ENCODE measurements at places on chromosomes 1 and 21.

DNA sequence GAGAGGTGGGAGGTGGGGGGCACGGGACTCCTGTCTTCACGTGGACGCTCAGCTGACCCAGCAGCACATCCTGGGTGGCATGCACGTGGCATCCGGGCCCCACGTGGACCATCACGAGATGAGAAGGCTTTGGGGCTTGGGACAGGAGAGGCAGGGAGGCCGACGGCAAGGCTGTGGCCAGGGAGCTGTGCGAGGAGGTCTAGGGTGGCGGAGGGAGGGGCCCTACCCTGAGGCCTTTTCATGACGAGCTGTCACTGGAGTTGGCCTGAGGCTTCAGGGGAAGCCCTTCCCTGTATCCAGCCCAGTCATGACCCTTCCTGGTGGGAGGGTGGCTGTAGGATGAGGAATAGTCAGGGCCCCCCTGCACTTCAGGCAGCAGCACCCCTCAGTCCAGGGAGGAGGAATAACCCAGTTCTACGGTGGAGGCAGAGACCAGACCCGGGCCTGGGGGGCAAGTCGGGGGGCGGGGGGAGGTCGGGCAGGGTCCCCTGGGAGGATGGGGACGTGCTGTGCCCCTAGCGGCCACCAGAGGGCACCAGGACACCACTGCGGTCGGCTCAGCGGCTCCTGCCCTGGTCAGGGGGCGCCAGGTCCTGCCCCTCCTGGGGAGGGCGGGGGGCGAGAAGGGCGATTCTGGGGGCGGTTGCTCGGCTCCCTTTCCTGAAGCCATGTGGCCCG, 2.0 kb upstream of the PERM1 start:
- peak; percentile 37 for DNase-seq

GRCh38 chr21:33800753-33801423, 114.7 kb downstream of the ATP5PO start:
- DNase-seq = no peak

- DNase-seq = no peak
Measured at GRCh38 chr1:18923756-18924211, 21.4 kb upstream of the ALDH4A1 start.

DNA sequence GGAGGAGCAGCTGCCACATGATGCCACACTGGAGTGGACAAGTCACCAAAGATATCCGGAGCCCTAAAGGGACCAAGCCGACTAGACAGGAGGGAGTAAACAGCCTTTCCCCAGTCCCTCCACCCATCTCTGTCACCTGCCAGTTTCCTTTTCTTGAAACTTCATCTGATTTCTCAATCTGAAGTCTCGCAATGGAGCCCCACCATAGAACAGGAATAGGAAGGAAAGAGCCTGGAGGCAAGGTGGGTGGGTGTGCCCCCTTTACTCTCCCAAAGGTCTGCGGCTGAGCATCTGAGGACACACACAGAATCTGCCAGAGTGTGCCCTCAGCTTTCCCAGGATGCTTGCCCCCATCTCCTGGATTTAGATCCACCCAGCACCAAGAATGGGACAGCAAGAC, at the start of gene FCGR3B:
Gene FCGR3B, minus strand, starts transcription at position 101 of the 400 bp plus-strand sequence. Its CDS starts 82 bp downstream, at position 19.
- DNase-seq = no peak

DNA sequence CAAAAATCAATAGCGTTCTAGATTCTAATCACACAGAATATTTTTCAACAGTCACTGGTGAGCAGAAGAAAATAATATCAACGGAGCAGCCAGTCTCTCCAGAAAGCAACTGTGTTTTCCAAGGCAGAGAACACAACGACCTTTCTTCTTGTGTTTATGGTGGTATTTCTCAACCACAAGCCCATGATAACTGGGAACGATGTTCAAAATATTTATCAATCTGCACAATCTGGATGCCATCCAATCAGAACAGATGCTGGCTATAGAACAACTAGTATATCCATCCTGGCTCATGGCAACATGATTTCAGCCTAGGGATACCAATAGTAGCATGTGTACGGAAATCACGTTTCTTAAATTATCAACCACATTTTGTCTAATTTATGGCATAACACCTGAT, 162.7 kb upstream of the RUNX1 start:
- no peak for DNase-seq

- DNase-seq = no peak
Measured at GRCh38 chr1:201427963-201428362, 6.4 kb upstream of the TNNI1 start.

DNA sequence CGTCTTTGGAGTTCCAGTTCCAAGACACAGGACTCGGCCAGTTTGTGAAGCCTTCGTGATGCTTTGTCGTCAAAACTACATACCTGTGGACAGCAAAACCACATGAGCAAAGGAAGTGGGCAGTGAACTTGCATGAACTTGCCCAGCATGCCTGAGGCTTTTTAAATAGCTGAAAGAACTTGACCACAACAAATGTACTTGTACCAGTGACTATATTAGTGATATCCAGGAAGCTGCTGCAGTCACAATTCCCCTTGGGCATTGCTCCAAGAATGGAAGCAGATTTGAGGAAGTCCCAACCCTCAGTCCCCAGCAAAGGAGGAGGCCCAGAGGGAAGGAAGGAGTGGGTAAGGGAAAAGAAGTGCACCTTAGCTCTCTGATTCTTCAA, 2.6 kb downstream of the FUCA1 start:
- no peak for DNase-seq

DNA sequence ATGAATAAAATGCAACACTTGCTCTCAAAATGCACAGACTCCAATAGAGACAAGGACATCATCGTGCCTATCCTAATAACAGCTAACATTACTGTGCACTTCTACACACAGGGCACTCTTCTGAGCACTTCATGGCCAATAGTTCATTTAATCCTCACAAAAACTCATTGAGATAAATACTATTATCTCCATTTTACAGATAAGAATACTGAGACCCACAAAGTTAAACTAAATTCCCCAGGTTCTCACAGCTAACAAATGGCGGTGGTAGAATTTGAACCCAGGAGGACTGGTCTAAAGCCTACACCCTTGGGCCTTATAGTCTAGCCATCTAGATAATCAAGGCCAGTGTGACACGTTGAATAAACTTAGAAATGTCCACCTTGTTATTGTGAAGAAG, 328.6 kb downstream of the RRAGC start:
- no peak for DNase-seq

- DNase-seq = no peak
Measured at GRCh38 chr1:77956464-77956863, 22.4 kb downstream of the FUBP1 start.

DNA sequence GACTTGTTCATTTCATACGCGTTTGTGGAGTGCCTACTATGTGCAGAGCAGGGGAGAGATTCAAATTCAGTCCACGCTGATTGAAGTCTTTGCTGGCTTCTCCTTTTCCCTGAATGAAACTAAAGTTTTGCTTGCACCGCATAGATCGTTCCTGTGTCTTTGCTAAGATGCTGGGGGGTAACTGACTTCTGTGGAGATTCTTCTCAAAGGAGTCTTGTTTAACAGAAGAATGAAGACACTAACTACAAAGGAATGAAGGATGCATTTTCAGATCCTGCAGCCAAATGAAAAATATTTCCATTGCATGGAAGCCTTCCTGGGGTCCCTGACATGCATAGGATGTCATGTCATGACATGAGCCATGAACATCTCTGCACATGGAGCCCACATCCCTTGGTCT, 26.9 kb upstream of the H6PD start:
- DNase-seq = no peak

GRCh38 chr21:17390569-17390968, 122.3 kb upstream of the CXADR start:
- DNase-seq = no peak

GRCh38 chr1:224726441-224727182, 110.5 kb downstream of the CNIH3 start:
- no peak for DNase-seq

DNA sequence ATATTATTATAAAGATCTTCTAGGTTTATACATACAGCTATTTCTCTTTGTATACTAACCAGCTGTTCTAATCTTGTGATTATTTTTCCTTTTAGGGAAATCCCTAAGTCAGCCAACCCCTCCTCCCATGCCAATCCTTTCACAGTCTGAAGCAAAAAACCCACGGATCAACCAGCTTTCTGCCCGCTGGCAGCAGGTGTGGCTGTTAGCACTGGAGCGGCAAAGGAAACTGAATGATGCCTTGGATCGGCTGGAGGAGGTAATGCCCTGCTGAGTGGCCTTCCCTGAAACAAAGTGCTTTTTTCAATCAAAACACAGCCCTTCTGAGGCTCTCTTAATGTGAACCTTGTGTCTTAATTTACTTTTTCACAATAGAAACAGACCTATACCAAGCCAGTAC, 32.4 kb upstream of the BMP8A start:
- no peak for DNase-seq

- DNase-seq = no peak
Measured at GRCh38 chr1:243253211-243253925, 1.7 kb downstream of the CEP170 start.

- no peak for DNase-seq
Measured at GRCh38 chr1:230754796-230755195, 7.6 kb downstream of the CAPN9 start.

- no peak for DNase-seq
Measured at GRCh38 chr1:3296326-3296725, 158.1 kb upstream of the ARHGEF16 start.

- no peak for DNase-seq
Measured at GRCh38 chr1:116906812-116907211, 2.9 kb upstream of the PTGFRN start.

GRCh38 chr1:2566101-2567045, 10.2 kb downstream of the TNFRSF14 start:
- DNase-seq = no peak

- no peak for DNase-seq
Measured at GRCh38 chr21:14383596-14384180, 742 bp upstream of the HSPA13 start.

DNA sequence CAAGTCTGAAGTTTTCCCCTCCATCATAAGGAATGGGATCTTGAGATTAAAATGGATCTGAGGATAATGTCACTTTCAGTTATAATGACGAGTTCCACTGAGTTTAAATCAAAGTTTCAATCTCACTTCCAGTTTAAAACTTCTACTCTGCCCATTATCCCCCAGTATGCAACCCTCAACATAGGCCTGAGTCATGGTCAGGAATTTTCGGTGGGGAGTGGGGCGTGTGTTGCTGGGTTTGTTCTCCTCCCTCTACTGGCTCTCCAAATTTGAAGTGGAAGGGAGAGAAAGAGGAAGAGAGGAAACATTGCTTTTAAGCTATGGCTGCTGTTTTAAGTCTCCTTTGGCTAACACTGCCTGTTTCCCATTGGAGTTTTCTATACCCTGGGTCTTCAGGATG, 152.9 kb downstream of the TM2D1 start:
- DNase-seq = no peak

DNA sequence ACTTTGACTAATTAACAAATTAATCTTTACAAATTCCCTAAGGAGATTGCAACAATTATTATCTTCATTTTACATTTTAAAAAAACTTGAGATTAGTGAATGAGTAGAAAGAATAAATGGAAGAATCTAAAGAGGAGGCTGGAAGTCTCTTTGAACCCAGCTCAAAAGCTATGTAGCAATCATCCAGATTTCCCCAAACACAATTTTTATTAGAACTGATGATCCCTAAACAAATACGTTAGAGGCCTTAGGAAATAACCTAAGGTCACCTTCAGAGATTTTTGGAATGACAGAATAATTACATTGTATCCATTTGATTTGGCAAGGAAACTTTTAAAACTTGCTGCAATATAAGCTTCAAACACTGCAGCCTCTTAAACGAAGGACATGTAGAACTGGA, 242.4 kb upstream of the LYPLAL1 start:
- DNase-seq = no peak

DNA sequence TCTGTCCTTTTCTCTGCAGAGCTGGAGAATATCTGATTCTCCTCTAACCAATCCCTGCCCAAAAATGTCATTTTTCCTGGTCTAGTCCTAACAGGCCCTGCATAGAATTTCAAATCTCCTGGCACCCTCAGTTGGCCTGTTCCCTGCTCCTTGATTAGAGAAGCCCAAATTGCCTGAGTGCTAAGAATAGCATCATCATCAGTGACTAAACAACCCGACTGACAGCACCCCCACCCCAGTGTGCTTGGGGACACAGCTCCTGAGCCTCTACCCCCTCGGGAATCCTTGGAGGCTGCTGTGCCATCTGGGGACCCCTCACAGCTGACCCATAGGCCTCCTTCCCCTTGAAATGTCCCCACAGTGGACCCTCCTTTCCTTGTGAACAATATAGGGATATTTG, 94.4 kb downstream of the DDX20 start:
- DNase-seq = no peak

DNA sequence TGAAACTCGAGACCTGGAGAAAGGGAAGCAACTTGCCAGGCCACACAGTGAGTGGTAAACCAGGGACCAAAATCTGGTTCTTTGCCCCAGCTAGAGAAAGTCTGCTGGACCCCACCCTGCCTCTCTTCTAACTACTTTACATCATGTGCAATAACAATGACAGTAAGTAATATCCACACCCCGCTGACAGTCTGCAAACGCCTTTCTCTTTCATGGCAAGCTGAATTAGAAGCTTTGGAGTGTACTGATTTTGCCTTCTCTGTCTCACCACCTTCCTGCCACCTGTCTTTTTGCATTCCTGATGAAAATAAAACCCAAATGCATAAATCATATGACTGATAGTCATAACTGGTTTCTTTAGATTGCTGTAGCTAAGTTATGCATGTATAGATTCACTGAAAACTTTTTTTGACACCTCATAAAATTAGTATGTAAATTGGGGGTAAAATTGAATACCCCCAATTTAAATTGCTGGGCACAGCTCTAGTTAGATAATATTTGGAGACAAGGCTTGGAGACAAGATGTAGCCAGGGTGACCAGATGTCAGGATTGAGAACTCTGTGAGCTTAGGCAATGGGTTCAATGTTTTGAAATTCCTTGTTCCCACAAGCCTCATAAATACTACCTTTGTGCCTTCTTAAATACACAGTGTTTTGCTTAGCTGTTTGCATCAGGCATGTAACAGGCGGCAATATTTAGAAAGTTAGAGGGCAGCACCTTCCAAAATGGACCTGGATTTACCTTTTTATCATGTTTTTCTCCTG, 73.5 kb downstream of the ST6GALNAC5 start:
- DNase-seq = no peak

GRCh38 chr1:201282931-201283829, at the start of gene PKP1:
PKP1 (plus strand) TSS chr1:201283506; CDS start chr1:201283703, 197 bp downstream.
- no peak for DNase-seq

GRCh38 chr1:109535971-109536491, 3.6 kb upstream of the GPR61 start:
- DNase-seq = no peak

DNA sequence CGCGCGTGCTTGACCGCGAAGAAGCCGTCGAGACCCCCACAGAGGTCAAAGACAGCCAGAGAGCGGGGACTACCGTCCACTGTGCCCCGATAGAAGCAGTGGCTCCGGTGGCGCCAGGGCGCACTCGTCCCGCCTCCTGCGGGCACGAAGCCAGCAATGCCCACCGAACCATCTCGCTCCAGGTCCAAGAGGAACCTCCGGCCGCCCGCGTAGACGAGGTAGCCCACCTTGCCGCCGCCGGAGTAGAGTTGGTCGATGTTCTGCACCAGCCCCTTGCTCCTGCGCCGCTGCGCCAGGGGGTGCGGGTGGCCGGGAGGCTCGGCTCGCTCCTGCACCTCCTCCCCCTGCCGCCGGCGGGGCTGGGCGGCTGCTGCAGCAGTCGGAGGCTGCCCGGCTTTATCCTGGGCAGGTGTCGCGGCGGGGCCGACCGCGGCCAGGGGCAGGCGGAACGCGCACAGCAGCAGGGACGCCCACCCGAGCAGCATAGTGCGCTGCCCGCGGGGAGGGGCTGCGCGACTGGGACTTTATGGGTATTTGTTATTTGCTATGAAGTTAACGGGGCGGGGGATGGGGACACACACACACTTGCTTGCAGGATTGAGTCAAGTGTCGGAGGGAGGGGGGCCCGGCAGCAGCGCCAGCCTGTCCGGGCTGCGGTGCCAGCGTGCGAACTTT, 844 bp downstream of the ADAMTS5 start:
- DNase-seq = no peak

All from stimulated activated CD8-positive, alpha-beta memory T cell treated with anti-CD3 and anti-CD28 coated beads, Interleukin-2, amount 100 ng/mL, for 1 hour (primary cell).